SW480 (cell line): ENCODE measurements at places on chromosomes 1 and 21.

GRCh38 chr1:172917972-172918371, 132.8 kb downstream of the TNFSF18 start:
- DNase-seq, result peak; percentile 51

DNA sequence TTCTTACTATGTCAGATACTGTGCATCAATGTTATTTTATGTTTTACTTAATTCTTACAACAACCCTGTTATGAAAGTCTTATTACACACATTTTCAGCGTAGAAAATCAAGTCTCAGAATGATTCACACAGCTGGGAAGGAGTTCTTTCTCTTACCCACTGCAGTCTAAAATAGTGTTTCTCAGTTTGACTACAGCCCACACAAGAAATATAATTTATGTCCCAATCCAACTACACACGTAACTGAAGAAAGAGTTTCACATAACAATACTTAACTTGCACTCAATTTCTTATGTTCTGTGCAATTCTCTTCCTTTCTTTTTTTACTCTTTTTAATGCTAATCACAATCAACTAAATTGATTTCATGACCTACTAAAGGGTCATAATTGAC, 252.8 kb upstream of the ADGRL2 start:
- DNase-seq, result no peak

DNA sequence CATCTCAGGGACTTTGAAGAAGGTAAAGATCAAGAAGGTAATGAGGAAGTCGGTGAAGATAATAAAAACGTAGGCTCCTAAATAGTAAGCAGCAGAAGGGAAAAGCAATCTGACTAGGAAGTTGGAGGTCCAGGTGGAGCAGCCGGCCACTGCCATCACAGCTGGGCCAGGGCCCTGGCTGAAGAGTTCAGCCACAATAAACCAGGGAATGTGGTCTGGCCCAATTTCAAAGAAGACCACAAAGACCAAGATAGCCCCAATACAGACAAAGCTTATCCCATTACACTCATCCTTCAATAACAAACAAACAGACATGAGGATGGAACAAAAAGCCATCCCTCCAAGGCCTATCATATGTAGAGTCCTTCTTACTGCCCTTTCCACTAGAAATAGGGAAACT, 18.4 kb upstream of the JAK1 start:
- no peak for DNase-seq

DNA sequence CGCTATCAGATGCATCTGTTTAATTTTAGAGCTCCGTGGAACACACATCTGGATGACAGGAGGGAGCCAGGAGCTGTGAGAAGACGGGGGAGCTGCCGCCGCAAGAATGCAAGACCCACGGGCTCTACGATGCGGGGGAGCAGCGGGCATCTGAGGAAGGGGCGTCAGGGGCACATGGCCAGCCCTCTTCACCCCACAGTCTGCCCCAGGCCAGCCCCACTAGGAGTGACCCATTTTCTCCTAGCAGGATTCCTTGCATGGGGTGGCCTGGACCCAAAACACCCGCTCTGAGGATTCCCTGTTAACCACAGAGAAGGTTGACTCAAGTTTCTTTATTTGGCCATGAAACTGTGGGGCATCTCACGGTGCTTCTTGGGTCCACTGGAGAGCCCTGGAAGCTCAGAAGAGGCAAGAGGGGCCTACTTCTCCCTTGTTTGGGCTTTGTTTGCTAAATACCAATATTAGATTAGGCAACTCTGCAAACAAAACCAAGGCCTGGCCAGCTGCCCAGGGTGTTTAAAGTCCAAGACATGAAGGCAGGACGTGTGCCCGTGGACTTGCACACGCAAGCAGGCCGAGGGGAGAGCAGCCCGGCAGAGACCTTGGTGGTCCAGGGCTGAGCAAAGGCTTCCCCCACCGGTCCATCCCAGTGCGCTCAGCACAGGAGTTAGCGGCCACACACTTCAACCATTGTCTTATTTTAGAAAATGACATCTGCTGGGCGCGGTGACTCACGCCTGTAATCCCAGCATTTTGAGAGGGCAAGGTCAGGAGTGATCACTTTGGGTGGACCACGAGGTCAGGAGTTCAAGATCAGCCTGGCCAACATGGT, 89.8 kb downstream of the DHRS3 start:
- DNase-seq, result no peak

- no peak for DNase-seq
Observed at GRCh38 chr1:3215198-3216014, 146.4 kb downstream of the PRDM16 start.

- DNase-seq, result no peak
Observed at GRCh38 chr1:37994886-37995566, 5.2 kb upstream of the SF3A3 start.

DNA sequence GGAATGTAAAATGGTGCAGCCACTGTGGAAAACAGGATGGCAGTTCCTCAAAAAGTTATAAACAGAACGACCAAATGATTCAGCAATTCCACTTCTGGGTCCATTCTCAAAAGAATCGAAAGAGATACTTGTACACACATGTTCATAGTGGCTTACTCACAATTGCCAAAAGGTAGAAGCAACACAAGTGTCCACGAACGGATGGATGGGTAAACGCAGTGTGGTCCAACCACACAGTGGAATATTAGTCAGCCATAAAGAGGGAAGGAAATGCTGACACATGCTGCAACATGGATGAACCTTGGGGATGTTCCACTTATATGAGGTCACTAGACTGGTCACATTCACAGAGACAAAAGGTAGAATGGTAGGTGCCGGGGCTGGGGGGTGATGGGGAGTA, 5.3 kb downstream of the KRTAP10-1 start:
- DNase-seq, result no peak

DNA sequence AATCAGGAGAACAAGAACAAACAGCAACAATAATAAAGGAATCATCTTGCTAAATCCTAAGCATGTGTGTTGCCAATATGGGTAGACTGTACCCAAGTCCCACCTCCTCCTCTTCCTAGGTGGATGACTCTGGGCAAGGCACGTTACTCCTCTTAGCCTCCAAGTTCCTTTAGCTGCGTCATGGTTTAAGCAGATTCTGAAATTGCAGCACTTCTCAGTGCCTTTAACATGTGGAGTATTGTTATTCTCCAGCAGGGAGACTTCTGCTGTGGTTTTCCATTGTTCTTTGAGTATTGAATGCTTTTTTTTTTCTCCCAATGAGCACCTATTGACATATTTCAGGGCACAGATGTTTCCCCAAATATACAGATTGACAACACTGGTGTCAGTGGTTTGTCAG, 15.5 kb downstream of the ARHGEF10L start:
- DNase-seq, result no peak

- DNase-seq, result no peak
Observed at GRCh38 chr1:227559499-227559898, 3.9 kb upstream of the ZNF678 start.

DNA sequence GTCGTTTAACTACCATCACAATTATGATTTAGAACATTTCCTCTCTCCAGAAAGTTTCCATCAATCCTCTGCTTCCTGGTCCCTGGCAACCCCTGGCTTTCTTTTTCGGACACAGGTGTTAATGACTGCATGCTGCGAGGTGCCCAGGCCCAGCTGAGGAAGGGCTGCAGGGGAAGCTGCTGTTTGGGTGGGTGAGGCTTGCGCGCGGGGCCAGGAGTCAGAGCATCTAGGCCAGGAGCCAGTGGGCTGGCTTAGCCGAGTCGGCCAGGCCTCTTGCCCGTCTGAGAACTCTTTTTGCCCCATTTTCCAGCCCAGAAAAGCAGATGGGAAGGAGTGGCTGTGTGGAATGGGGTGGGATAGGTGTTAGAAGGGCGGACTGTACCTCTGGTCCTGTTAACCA, 51.5 kb downstream of the NAV1 start:
- DNase-seq, result no peak

- DNase-seq, result no peak
Observed at GRCh38 chr1:37559080-37559479, 2.3 kb downstream of the DNALI1 start.

DNA sequence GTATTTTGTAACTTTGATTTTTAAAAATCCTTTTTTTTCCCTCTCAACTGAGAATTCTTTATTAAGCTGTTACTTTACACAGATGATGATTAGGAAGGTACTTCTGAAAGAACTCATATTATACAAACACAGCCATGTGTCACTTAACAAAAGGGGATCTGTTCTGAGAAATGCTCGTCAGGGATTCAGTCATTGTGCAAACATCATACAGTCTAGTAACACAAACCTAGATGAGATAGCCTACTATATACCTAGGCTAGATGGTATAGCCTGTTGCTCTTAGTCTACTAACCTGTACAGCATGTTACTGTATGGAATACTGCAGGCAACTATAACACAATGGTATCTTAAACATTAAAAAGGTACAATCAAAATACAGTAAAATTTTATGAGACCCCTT, 24.9 kb downstream of the AHCTF1 start:
- no peak for DNase-seq

GRCh38 chr1:216691710-216692109, 31.5 kb downstream of the ESRRG start:
- DNase-seq, result no peak

- no peak for DNase-seq
Observed at GRCh38 chr1:91594383-91595055, 93.9 kb downstream of the CDC7 start.

GRCh38 chr1:86089765-86090164, 66.8 kb downstream of the COL24A1 start:
- no peak for DNase-seq

GRCh38 chr21:35559128-35559828, 501.0 kb downstream of the SETD4 start:
- no peak for DNase-seq

GRCh38 chr21:14245711-14246110, 29.8 kb downstream of the RBM11 start:
- no peak for DNase-seq

- peak; percentile 25 for DNase-seq
Observed at GRCh38 chr1:109620401-109620791, 759 bp downstream of the AMPD2 start.

DNA sequence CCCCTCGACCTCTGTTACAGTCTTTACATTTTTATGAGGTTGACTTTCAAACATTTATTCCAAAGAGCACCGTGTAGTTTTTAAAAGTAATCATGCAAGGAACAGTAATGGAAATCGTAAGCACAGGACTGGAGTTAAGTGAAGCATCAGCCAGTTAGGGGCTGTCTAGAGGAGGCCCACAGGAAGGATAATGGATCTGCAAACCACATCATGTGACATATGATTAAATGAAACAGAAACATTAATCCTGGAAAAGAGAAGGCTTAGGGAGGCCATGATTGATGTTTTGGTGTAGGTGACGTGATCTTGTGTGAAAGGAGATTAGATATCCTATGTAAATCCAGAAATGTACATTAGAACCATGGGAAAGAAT, 25.0 kb downstream of the RGS7 start:
- no peak for DNase-seq

DNA sequence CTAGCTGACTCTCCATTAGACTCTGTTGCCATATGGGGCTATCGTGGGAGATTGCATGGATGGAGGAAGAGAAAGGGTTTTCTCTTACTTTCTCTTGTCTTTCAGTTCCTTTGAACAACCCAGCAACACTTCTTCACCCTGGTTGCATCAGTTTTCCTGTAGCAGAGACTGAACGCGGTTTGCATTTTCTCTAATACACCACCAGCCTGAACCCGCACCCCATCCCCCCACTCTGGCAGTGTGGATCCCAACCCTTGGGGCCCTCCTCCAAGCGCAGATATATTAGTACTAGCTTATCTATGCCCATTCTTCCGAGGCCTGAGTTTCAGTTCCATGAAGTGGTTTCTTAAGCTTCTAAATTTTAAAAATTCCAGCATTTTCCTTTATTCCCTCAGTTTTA, 12.6 kb downstream of the DR1 start:
- DNase-seq, result no peak

- peak; percentile 93 for DNase-seq
Observed at GRCh38 chr1:54971317-54971791, 9.1 kb upstream of the TMEM61 start.

- DNase-seq, result no peak
Observed at GRCh38 chr21:30425826-30426225, at the start of gene KRTAP13-3. Gene KRTAP13-3 (minus strand): TSS chr21:30425926. CDS start chr21:30425912, 14 bp downstream.

GRCh38 chr1:54652168-54652567, 10.6 kb downstream of the MROH7 start:
- no peak for DNase-seq

- peak; percentile 52 for DNase-seq
Observed at GRCh38 chr1:84619383-84620102, 45.3 kb upstream of the CTBS start.

DNA sequence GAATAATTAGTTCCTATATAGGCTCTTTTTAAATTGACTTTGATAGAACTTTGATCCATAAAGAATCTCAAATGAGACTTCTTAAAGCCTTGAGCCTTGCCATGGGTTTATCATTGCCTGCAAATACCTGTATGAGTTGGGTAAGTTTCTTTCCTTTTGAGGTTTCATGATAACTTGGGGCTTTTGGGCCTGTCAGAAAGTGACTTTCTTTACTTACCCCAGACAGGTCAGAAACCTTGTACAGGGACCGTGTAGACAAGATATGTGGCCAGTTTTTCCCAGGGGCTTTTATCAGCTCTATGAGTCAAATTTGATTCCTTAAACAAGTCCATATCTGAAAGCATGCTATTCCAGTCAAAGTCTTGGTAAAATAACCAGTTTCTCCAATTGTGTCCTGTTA, 17.3 kb downstream of the KCTD3 start:
- no peak for DNase-seq

DNA sequence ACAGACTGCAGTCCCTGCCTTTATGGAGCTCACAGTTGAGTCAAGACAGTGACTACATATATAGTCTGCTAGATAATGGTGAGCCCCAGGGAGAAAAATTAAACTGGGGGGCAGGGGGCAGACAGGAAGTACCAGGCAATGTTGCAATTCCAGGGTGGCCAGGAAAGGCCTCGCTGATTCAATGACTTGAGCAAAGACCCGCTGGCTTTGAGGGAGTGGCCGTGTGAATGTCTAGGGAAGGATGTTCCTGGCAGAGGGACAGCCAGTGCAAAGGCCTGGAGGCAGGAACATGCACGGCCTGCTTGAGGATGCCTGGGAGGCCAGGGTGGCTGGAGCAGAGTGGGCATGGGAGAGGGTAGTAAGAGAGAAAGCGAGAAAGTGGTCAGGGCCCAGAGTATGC, 23.0 kb upstream of the EPHA8 start:
- DNase-seq, result no peak

DNA sequence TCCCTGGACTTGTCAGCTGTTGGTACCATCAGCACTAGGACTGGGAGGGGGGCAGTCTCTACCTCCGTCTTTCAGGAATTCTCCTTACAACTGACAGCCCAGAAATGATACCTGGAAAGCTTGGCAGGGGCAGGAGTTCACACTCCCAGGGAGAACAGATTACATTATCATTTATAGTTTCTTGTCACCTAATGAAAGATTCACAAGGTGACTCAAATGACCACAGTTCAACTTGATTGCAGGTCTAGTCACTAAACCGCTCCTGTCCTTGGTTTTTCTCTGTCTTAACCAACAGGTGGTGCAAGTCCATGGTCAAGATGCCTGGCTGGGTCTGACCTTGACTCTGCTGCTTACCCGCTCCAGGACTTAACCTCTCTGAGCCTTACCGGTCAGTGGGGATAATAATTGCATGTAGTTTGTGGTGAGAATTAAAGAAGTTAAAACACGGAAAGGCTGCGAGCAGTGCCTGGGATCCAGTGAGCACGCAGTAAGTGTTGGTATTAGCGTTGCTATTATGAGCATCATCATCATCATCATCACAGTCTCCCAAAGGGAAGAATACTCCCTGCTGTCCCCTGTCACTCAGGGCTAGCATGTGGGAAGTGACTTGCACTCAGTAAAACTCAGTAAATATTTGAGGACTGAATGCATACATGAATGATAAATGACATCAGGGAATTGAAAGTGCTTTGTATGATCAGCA, 125.3 kb upstream of the CD34 start:
- peak; percentile 15 for DNase-seq
